ENCODE measurements at places on chromosomes 5 and 9.

DNA sequence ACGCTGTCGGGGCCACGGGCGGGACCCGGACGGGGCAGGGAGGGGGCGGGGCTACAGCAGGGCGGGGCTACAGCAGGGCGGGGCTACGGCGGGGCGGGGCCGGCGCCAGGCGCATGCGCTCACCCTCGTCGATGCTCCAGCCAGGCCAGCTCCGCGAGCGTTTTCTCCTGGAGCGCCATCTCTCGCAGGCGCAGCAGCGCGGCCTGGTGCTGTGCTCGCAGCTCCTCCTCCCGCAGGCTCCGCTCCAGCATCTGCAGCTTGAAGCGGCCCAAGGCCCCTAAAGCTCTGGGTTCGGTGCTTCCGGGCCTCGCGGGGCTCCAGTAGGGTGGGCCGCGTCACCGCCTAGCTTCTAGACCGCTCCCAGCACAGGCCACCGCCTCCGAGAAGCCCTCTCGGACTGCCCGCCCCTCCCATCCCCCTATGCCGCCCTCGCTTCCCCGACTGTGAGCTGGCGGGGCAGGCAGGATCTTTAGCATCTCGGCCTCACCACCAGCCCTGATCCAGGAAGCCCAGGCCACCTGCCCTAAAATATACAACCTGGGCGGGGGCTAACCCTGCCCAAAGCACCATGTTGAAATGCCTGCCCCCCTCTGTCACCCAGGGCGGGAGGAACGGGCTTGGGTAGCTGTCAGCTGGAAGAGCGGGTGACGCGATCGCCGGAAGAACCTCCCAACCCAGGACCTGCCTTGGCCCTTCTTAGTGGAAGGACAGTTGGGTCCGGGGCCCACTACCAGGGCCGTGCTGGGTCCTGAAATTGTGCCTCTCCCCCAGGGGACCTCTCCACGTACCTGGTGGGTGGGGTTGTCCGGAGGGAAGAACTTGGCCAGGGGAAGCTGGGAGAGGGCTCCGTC lies 21.9 kb upstream of the QSOX2 start:
- DNase-seq: peak; percentile 31

DNA sequence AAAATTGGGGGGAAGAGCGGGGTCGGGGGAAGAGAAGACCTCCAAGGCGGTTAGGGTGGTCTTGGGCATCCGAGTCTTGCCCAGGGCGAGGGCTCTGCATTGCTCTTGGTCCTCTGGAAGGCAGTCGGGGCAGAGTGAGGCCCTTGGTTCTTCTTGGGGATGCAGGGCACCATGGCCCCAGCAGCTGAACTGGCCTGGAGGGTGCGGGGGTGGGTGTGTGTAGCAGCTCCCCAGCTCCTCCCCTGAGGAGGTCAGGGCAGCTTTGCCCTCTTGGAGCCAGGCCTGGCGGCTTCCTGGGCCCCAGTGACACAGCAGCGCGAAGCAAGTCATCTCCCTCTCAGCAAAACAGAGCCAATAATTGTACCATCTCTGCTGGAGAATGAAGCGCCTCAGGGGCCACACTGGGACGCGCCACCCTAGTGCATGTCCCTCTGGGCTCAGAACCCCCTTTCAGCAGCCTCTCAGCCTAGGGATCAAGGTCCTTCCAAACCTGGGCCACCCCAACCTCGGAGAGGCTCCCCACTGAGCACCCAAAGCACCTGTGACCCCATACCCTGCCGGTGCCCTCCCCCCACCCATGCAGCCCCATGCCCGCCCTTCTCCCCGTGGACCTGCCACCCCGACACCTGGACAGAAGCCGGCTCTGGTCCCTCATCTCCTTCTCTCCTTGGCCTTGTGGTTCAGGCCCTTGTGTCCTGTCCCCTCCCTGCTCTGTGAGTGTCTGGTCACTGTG lies 10.4 kb upstream of the RXRA start:
- DNase-seq: no peak

GRCh38 chr9:70117835-70118319 lies 74.2 kb downstream of the MAMDC2 start:
- DNase-seq: no peak

- DNase-seq: no peak
Measured at GRCh38 chr5:147143215-147143614, 91.6 kb upstream of the STK32A start.

- DNase-seq: no peak
Measured at GRCh38 chr9:88828492-88828974, 162.7 kb upstream of the S1PR3 start.

DNA sequence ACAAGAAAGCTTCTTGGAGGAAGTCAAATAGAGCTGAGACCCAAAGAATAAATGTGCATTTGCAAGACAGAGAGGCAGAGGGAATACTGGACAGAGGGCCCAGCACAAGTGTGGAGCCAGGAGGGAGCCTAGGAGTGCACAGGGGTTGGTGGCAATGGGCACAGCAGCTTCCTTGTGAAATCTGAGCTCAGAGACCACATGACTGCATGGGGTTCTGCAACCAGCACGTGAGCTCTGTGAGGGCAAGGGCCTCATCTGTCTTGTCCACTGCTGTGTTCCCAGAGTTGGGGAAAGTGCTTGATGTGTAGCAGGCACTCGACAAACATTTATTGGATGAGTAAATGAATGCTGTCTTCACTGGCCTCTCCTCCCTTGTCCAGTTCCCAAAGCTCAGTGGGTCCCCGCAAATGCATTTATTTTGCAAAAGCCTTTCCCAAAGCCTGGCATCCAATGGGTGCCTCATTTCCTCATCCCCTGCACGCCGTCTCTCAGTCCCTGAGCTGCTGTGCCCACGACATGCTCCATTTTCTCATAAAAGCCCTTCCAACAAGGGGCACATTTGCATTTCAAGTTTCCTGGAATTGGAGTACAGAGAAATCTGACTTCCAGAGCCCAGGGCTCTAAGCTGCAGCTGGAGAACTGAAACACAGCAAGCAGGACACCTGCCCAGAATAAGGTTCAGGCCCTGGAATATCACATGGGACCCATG lies 58.5 kb downstream of the KCNIP1 start:
- no peak for DNase-seq

GRCh38 chr5:6731465-6732237 lies 18.4 kb downstream of the TENT4A start:
- no peak for DNase-seq

DNA sequence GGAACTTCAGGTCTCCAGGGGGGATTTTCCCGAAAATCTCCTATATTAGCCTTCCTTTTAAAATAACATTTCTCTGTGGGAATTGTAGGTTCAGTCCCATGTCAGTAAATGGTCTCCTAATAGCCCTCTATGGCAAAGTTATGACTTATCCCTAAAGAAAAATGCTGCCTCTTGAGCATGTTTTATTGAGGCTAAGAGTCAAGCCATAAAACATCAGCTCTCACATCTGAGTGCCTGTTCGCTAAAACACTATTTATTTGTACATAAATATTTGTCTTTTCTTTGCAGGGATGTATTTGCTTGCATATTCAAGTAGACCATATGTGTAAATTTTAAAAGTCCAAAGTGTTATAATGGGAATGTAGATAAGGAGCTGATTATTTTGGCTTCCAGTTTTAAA lies 160.4 kb downstream of the PRDM6 start:
- no peak for DNase-seq

DNA sequence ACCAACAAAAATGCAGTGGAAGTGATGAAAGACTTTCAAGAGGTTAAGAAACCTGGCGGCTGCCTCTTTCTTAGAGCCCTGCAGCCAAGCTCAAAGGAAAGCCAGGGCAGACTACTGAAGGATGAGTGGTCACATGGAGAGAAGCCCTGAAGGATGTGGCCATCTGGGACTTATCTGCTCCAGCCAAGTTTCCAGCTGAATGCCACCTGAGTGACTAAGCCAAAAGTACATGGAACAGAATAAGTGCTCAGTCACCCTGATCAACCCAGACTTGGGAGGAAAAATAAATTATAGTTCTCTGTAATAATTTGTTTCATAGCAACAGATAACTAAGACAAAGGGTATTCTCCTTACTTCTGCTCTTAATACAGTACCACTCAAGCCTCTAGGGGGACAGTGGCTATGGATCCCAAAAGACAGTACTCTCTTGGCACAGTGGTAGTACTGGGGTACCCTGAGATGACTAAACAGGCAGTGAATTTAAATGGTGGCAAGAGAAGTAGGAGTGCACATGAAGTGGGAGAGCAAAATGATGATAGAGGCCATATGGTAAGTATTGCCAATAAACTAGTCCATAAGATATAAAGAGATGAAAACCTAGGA lies 182.3 kb downstream of the ELAVL2 start:
- no peak for DNase-seq

GRCh38 chr9:127049044-127049443 lies 73.4 kb downstream of the ANGPTL2 start:
- peak; percentile 64 for DNase-seq

GRCh38 chr5:161676103-161676502 lies 9.4 kb upstream of the GABRA6 start:
- no peak for DNase-seq

- no peak for DNase-seq
Measured at GRCh38 chr5:93572101-93572607, 8.9 kb downstream of the NR2F1-AS1 start.

DNA sequence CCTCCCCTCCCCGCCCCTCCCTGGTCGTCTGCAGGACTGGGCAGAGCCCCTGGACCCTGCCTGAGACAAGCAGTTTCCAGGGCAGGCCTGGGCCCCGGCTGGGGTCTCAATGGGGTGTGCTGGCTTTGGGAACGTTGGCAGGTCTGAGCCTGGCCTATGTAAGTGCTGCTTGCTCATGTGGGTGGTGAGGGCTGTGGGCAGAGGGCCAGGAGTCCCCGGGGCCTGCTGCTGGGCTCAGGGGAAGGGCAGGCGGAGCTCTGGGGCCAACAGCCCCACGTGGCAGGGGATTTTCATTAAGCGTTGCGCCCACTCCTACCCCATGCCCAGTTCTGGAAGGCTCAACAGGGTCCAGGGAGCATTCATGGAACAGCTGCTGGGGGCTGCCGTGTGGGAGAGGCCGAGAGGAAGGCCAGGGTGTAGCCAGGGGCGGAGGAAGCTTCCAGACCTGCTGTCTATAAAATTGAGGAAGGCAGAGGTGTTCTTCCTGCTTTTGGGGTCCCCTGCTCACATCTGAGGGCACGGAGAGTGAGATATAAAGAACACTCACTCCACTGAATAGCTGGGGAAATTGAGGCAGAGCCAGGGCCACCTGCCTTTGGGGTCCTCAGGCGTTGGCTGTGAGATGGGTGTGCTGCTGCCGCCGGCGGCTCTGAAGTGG lies 32.5 kb downstream of the RXRA start:
- no peak for DNase-seq

DNA sequence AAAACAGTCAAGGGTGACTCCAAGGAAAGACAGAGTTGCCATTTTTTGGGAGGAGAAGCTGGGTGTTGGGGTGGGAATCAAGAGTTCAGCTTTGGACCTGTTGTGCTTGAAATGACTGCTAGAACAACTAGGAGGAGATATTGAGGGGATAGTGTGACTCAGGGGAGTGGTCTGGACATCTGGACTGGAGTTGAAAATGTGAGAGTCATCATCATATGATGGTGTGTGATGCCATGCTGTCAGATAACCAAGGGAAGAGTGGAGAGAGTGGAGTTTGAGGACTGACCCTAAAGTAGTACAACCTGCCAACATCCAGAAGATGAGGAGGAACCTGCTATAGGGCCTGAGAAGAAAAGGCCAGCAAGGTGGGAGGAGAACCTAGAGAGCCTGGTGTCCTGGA lies 199.7 kb downstream of the ARHGEF28 start:
- DNase-seq: no peak

DNA sequence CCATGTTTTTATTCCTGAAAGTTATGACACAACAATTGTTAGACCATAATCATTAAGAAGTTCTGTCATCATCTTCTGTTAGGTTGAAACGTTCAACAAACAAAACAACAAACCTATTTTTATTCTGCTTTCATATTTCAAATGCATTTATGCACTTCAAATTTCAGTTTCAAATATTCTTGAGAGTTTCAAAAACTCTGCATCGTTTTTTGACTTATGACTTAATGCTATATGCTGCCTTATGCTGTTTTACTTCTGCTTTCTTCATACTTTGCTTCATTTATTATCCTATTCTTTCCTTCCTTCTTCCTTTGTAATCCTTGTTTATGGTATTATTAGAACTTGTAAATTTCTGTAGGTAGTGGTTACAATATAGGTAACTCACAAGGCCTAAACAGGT lies 95.0 kb downstream of the PCSK1 start:
- no peak for DNase-seq

DNA sequence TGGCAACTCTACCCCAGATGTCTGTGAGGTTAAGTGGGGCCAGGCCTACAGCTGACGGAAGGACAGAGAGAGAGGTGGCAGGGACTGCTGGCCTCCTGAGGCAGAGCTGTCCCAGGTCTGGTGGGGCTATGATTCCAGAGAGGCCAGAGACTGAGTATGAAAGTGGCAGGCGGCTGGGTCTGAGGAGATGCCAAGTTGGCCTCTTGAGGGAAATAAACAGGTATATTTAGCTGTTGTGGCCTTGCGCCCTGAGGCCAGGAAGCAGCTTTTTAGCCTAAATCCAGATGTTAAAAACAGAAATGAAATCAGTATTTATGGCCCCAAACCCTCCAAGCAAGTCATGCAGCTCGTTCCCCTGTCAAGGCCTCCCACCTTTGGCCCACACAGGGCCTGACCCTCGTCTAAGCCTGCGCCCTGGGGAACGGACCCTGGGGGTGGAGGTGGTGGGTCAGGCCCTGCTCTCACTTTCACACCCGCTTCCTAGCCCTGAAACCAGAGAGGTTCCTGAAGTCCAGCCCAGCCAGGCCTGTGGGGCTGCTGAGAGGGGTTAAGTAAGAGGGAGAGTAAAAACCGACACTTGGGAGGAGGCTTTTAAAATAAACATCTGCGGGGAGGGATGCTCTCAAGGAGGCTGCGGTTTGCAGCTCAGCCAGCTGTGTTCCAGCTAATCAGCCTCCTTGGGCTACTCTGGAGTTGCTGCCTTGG lies 18.7 kb downstream of the PCDHGC5 start:
- DNase-seq: peak; percentile 76

DNA sequence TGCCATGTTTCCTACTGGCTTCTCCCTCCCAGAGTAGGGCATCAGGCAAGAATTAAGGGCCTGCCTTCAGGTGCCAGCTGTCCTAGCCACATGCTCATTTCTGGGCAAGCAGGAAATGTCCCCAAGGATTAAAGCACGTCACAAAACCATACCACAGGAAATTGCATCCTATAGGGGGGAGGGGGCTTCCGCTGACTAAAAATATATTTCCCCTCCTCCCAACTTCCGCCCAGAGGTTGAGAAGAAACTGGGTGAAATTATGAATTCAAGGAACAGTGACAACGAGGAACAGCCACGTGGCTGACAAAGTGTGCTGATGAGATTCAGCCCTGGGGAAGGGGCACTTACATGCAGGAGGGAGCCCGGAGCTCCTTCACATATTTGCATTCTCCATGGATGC lies 4.1 kb downstream of the HBEGF start:
- DNase-seq: no peak

DNA sequence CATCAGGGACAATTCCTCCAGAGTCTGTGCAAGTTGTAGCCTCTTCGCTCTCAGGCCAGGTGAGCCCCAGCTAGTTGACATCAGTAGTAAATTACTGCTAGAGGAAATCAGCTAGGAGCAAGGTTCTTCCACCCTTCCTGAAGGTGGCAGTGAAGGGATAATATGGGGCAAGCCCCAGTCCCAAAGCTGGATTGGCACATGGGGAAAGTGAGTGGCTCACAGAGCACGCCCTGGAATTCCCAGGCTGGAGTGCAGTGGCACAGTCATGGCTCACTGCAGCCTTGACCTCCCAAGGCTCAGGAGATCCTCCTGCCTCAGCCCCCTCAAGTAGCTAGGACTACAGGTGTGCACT lies 82.1 kb downstream of the CYFIP2 start:
- DNase-seq: no peak

GRCh38 chr9:27572566-27572917 lies 739 bp downstream of the C9orf72 start:
- no peak for DNase-seq
